NCI-H446 treated with DMSO at 0.1 percent for 48 hours (cell line): ENCODE measurements at places on chromosomes 4 and X.

GRCh38 chr4:124810827-124811226, 98.3 kb upstream of the ANKRD50 start:
- no peak for DNase-seq

DNA sequence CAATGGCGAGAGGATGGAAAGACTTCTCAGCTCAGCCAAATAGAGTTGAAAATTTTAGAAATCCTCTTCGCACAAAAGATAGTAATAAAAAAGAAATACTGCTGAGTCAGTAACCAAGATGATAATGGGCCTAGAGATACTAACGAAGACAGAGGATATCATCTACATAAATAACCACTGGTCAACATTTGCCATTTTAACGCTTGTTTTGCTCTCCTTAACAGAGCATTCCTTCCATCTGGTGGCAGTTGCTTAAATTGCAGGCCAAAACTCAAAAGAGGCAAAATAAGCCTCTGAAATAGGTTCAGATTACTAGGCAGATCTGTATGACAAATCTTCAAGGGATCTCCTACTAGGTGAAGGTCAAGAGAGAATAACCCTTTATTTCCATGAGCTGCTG, 51.7 kb upstream of the MCF2 start:
- DNase-seq: no peak

DNA sequence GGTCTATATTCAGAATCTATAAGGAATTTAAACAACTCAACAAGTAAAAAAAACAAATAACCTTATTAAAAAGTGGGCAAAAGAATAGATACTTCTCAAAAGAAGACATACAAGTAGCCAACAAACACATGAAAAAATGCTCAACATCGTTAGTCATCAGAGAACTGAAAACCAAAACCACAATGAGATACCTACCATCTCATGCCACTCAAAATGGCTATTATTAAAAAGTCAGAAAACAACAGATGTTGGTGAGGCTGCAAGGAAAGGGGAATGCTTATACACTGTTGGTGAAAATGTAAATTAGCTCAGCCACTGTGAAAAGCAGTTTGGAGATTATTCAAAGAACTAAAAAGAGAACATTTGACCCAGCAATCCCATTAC, 201.6 kb downstream of the QDPR start:
- DNase-seq: no peak

DNA sequence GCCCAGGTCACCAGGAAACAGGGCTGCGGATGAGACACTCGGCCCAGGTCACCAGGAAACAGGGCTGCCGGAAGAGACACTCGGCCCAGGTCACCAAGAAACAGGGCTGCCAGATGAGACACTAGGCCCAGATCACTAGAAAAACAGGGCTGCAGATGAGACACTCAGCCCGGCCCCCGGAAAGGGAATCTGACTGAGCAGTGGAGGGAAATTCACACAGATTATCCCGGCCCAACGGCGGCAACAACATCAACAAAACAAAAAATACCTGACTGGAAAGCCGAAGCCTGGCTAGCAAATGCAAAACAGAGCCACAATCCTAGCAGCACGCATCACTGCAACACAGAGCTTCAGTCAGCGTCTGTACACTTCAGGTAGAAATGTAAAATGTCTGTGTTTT, 20.7 kb downstream of the AFAP1 start:
- no peak for DNase-seq

GRCh38 chr4:176841711-176842112, 49.0 kb upstream of the VEGFC start:
- no peak for DNase-seq

DNA sequence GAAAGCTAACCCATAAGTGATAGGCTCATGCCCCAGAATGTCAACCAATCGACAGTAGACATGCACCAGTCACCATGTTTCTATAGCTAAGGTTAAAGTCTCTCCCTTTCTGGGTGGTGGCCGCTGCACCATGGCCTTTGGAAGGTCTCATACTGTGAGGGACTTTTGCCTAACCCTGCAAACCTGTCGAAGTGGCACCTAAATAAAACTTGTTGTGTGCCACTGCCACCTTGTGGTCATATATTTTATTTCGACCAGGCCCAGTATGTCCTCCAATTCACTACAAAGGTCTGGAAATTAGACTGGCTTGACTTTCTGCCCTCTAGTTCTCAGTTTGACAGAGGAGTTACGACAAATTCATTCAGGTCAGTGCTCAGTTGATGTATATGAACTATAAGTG, 163.1 kb downstream of the SMARCA1 start:
- DNase-seq: no peak

DNA sequence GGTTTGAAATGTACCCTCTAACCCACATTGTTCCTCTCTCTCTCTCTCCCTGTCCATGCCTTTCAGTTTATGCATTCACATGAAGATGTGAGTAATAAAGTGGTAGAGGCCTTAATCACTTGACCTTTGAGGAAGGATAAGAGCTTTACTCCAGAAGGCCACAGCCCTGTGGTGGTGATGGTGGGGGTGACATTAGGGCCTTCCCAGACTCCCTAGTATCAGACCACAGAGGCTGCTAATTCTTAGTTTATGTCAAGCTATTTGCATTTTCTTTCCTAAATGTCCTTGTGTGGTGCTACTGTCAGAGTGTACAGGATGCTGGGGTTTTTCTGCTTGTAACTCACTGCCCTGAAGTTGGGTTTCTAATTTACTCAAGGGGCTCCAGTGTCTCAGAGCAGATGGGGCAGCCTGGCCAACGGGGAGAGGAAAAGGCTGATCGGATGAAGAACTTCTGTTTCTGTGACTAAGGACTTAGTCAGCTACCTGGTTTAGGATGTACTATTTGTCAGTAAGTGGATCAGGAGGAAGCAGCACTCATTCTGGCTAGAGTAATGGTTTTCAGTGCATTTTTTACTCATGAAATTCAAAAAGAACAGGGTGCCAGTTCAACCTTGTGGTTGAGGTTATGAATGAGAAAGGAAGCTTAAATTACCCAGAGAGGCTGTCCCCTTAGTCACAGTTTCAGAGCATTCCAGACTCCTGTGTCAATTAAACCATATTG, 509.6 kb upstream of the DIPK2B start:
- DNase-seq: no peak
